SW 1271 (cell line): ENCODE measurements at places on chromosomes 5 and 9.

GRCh38 chr5:35294976-35295375 is 64.7 kb upstream of the PRLR start:
- no peak for DNase-seq

DNA sequence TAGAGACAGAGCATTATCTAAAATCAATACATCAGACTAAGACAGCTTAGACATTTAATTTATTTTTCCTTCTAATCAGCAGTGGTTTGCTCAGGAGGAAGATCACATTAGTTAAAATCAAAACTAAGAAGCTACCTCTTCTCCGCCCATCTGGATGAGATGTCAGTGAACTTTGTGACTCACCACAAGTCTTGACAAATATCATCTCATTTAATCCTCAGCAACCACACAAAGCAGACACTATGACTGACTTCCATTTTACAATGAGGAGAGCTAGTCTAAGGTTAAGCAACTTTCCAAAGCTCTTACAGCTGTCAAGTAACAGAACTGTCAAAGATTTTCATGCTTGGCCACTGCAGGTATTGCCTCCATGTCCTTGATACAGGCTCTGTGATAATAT is 289.5 kb downstream of the DEPDC1B start:
- DNase-seq = no peak

- DNase-seq = peak; percentile 69
These were observed 42.8 kb upstream of the STXBP1 start for GRCh38 chr9:127568971-127569885.

- no peak for DNase-seq
These were observed 199.9 kb downstream of the ADAMTS12 start for GRCh38 chr5:33691856-33692255.

DNA sequence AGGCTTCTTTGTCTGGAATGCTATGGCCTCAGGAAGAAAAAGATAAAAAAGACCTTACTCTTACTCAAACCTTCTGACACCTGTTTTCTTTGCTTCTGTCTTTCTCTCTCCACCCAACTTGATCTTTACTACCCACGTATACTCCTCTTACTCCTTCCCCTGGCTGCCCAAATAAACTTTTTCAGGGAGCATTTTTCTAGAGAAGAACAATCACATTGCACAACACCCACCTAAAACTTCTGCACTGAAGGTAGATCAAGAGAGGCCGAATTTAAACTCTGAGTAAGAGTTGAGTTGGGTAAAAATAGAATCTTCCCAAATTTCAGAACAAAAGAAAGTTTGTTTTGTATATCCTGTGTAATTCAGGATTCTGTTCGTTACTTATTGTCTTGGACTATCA is 3.9 kb downstream of the TEX48 start:
- DNase-seq = no peak

- no peak for DNase-seq
These were observed 97.3 kb upstream of the IQGAP2 start for GRCh38 chr5:76305775-76306174.

DNA sequence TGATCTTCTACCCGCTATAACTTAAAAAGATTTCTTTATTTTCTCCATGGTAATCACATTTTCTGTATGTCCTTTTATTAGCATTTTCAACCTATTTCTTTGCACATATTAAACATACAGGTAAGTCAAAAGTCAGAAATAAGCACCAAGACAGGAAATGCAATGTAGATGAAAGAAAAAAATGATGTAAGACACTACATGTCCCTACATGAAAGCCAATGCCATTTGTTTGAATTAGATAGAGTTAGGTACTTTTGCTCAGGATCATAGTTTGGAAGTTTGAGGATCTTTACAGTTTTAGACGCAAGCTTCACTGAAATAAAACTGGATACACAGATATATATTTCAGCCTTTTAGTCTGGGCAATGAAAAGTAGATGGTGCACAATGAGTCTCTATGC is 453.1 kb upstream of the MEF2C start:
- DNase-seq = no peak

GRCh38 chr5:158054223-158055110 is 195.5 kb upstream of the CLINT1 start:
- no peak for DNase-seq

- no peak for DNase-seq
These were observed 584 bp downstream of the LMAN2 start for GRCh38 chr5:177350776-177351391.

DNA sequence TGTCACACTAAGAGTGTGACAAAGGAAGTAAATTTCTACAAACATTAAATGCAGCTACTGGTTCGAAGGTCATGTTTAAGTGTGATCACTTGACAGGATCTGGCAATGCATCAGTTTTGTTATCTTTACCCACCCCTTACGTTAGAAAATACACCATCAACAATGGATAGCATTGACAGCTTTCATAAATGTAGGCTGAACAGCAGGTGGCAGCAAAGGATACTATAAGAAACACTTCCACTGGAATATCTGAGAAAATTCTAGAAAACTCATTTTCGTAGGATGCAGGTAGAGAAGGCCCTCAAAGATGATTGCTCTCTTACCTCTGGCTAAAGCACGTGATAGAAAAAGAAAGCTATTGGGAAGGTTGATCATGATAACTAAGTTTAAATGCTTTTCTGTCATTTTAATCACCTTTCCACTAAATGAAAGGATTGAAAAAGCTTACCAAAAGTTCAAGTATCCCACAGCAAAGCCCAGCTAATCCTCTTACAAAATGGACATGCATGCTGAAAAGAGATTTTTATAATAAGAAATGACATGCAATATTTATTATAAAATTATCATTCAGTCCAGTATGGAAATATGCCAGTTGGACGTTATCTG is 292.5 kb downstream of the PARP8 start:
- DNase-seq = peak; percentile 66

- DNase-seq = no peak
These were observed 18.5 kb downstream of the TMEM245 start for GRCh38 chr9:109101202-109101595.

DNA sequence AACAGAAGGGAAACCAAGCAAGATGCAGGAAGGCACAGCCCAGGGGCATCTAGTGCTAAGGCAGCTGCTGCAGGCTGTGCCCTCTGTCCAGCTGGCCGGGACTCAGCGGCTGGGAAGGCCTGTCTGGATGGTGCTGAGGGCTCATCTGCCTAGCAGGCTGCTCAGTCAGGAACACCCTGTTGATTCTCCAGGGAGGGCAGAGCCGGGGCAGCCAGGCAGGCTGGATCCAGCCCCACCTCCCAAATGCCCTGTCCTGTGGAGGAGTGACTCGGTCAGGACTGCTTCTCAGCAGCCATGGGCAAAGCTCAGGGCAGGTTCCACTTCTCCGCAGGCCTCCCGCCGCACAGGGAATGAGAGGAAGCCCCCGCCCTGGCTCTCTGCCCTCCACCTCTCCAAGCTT is 7.8 kb upstream of the LCN9 start:
- DNase-seq = no peak

DNA sequence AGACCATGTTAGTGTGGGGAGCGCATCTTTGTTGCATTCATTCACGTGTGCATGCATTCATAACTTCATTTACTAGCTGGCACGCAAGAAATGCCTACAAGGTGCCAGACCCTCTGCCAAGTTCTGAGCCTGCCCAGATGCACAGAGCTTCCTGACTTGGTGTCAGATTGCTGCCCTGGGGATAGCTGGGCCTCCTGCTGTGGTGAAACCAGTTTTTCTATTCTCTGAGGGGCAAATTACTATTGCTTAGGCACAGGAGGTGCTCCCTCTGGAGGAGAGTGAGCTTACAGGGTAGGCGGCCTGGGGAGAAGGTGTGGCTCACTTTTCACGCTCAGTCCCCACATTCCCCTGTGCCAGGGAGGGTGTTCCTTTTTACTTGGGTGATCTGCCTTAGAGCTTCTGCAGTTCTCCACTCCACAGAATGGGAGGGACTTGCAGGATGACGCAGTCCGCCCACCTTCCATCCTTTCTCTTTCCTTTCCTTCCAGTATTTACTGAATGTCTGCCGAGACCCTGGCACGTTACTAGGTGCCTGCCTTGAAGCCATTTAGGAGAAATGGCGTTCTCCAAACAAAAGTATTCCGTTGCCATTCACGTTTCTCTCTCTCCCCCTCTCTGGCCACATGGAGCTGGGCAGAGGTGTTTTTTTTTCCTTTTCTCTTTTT is 27.9 kb upstream of the CTNNA1 start:
- DNase-seq = peak; percentile 28

DNA sequence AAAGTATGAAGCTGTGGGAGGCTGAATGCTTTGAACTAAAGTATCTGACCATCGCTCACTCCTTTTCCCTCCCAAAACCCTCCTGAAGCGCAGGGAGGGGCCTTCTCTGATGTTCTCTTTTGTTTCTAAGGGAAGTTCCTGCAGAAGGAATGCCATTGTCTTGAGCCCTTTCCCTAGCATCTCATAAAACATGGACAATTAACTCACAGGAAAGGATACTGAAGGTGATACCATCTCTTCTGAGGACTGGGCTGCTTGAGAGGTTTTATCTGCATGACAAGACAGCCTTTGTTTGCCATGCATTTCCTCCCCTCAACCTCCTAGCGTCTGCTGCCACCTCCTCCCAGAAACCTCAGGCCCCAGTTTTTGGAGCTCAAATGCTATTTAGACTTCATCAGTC is 4.3 kb upstream of the RMND5B start:
- no peak for DNase-seq

- no peak for DNase-seq
These were observed 499 bp upstream of the TMEM232 start for GRCh38 chr5:110727025-110727314.

DNA sequence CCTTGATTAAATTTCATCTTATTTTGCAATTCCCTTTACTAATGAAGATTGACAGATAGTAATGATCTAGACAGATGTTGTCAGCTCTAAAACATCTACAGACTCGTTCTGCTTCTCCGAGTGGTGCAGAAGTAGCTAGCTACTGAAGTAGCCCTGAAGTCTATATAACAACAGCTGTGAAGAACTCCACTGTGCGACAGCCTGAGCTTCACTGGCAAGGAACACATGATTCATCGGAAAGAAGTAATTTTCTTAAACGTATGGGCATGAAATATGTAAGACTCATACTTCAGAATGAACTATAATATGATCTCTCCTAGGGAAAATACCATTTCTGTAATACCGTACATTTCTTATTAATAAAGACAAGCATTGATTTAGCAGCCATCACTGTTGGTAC is 96.2 kb downstream of the TRPM3 start:
- no peak for DNase-seq

DNA sequence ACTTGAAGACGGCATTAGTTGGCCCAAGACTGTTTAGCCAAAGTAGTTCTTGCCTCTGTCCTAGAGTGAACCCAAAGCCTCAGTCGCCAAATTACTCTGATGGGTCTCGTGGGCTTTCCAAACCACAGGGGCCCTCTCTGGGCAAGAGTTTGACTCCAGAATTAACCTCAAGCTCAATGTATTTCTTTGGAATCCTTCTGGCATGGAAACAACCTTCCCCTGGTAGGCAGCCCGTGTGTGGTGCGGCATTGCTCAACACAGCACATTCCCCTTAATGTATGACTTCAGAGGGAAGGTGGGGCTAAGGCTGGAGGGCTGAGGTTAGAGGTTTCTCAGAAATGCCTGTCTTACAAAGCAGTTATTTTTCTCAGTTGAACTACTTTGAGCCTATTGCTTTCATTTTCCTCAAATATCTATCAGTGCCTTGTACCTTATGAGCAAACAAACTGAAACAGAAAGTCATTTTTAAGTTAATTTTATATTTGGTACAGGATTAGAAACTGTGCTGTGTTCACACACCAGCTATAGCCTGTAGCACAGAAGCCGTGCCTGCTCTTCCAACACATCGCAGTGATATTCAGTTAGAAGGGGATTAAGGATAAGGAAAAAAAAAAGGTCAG is 123.9 kb upstream of the HAPLN1 start:
- no peak for DNase-seq

DNA sequence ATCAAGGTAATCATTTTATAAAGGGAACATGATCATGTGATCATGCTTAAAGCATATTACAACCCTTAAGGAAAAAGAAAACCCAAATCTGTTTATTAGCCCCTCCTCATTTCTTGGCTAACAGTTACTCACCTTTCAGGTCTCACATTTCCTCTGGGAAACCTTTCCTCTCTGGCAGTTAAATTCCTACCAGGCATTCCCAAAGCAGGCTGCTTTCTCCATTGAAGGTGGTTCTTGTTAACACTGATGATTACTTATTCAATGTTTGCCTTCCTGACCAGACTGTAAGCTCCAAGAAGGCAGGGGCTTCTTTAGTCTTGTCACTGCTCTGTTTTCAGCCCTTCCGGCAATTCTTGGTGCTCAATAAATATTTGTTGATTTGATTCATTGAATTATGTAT is 59.9 kb downstream of the PLK2 start:
- no peak for DNase-seq

- DNase-seq = no peak
These were observed 58.3 kb upstream of the ANKRD33B start for GRCh38 chr5:10505517-10506095.

- DNase-seq = no peak
These were observed 637.2 kb upstream of the NUDT12 start for GRCh38 chr5:104199771-104200170.

DNA sequence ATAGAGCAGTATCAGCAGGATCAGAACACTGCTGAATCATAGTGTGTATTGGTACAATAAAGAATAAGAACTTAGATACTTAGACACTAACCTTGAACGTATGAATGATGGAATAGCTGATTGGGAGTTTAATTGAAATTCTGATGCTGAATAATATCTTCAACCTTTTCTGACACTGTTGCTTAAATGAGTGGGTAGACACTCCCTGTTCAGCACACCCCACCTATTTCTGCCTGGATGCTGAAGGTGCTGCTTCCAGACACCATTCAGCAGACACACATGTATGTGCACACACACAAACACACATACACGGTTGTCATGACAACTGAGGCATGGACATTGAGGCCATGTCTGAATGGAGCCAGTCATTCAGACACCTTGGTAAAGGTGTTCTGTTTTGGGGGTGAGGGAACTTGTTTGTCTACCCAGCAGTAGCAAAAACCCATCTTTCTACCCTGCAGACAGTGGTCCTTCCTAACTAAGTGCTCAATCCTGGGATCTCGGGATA is 54.3 kb downstream of the TMEM215 start:
- no peak for DNase-seq

DNA sequence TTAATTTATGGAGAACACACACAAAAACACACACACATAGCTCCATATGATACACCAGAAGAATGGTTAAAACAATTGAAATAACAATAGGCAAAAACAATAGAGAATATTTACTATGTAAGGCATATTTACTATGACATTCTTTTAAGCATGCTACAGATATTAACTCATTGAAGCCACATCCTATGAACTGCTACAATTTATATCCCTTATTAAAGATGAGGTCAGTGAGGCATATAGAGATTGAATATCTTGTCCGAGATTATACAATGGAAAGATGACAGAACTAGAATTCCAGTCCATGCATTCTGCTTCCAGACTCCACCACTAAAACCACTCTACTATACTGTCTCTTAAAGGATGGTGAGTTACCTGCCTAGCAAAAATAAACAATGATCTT is 60.7 kb downstream of the ADAMTS12 start:
- no peak for DNase-seq

GRCh38 chr5:10145923-10146401 is 103.7 kb downstream of the ATPSCKMT start:
- DNase-seq = peak; percentile 10
